Mucosa of descending colon (tissue), 3 donors: ENCODE measurements at places on chromosomes 11 and 22.

DNA sequence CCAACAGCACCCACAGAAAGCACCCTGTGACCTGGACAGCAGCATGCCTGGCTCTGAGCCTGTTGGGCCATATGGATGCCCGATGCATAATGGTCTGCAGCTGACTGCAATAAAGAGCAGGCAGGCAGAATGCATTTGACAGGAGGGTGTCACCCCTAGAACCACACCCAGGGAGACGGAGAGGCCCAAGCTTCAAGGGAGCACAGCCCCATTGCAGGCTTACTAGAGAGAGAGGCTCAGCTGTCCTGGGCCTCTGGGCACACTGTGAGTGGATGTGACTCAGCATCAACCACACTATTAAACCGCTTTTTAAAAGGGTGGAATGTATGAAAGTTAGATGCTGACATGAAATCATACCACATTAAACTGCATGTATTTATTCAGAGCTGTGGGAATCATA lies 365.3 kb downstream of the CTTN start:
- no peak for DNase-seq

GRCh38 chr11:114251815-114252337 lies 44.3 kb upstream of the NNMT start:
- DNase-seq, result no peak

GRCh38 chr11:57248780-57249383 lies 11.8 kb upstream of the APLNR start:
- peak; percentile 67 for DNase-seq

DNA sequence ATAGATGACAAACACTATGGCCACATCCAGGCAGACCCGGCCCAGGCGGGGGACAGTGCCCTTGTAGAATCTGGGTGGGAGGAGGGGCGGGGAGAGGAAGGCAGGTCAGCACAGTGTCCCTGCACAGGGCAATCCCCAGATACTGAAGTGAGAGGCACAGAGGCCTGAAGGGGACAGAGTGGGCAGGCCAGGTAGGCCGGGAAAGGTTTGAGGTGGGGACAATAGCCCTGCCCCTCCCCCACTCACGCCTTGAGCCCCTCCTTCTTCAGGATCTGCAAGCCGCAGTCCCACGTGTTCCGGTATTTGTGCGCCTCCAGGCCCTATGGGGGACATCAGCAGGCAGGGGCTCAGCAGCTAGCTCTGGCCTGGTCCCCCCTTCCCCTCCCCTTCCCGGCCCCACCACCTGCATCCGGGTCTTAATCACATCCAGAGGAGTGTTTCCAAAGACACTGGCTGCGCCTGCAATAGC lies 2.3 kb downstream of the SLC25A1 start:
- DNase-seq, result peak; percentile 54

DNA sequence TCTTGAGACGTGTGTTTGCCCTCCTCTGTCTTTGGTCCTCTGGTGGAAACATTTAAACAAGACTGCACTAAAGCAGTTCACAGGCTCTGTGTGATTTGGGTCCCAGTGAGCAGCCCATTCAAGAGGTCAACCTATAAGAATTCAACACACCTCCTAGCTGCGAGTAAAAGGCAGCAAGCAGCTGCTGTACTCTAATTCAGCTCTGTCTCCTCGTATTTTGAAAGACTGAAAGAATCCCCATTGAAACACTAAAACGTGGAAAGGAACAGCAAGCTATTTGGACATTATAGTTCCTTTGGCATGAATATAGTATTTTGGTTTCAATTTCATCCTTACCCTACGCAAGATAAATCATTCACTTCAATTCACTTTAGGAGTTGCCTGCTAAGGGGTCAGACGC lies 1046.7 kb downstream of the DLG2 start:
- no peak for DNase-seq

DNA sequence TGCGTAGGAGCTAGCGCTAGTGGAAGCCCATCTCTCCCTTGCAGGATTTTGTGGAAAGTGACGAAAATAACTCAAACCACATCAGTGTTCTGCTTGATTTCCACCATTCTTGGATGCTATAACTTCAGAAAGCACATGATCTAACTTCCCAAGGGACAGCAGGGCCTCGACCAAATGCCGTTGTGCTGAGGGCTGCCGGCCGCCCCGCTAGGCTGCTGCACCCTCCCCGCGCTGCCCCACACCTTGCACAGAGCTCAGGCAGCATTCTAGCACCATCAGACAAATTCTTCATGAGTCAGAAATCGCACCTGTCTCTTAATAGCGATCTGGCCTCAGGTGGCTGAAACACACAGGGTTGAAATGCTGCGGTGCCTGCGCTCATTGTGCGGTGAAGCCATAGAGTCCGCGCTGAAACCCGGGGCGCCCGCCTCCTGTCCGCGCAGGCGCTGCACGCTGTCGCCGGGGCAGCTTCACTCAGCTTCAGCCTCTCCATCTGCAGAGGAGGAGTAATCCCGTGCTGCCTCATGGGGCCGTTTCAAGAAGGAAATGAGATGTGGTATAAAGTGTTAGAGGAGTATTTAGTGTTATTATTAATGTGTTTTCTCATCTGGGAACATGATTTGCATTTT lies 59.2 kb upstream of the B3GAT1 start:
- no peak for DNase-seq

DNA sequence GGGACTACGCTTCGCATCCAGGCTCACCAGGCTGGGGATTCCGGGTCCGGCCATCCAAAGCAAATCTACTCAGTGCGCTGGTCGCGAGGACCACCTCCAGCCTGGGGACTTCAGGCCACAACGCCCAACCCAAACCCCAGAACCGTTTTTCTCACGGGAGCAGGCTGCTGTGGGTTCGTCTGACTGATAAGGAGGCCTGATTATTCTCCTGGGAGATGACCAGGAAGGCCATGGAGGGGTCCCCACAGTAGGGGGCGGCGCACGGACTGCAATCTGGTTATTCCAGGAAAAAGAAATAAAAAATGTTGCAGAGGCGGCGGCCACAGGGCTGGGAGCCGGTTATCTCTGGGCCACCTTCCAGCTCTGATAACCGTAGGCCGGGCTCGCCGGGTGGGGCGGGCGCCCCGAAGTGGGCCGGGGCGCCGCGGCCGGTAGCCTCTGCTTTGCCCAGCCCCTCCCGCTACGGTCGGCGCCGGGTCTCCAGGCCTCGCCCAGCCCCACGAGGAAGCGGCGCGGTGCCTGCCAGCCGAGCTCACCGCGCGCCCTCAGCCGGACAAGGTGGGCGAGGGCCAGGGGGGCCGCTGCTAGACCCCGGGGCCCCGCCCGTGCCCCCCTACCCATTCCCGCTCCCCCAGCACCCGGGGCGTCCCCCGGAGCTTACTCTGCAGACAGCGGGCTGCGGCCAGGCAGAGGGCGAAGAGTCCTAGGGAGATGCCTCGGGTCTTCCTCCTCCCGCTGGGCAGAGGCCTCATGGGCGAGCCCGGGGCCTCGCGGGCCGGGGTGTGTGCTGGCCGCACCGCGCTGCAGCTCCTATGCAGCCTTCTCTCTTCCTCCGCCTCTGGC lies 446 bp downstream of the VSTM5 start:
- peak; percentile 79 for DNase-seq

DNA sequence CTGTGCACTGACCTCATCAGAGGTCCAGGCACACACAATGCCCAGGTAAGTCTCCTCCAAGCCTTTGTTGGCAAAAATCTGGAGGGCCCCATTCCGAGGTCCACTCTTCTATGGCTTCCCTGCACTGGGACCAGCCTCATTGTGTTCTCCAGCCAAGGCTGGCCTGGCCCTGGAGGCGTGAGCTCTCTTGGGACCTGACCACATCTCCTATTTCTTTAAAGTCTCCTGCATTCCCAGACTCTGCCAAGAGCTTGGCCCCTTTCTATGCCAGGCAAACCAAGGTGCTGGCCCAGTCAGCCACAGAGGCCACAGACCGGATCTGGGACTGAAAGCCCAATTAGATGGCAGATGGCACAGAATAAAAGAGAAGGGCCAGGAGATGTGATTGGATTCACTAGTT lies 55.1 kb downstream of the C11orf58 start:
- DNase-seq, result no peak

DNA sequence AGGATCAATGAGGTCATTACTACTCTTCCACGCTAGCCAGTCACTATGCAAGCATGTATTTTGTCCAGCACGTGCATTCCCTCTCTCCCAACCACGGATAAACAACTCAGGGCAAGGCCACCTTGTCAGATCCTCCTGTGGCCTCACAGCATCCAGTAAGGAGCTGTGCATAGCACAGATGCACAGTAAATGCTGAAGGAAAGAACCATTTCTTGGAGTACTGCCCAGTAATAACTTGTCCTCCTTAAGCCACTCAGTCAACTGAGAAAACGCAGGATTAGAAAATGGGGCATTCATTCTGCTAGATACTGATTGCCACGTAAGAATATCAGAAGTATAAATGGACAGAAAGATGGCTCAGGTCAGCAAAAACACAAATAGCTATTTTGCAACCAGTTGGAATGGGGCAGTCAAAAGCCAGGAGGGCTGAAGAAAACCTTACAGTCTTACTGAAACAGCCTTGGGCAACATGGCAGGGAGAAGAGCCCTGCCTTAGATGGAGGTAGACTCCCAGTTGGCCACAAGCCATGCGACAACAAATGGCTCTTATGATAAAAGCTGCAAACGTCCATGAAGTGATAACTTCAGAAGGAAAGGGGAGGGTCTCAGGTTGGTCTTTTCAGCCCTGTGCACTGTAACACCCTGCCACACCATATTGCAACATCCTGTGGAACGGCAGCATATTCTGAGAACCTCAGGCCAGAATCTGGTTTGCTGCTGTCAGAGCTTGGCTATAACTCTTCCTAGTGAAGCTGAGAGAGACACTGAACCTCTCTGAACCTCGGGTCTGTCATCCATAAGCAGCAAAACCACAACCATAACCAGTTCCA lies 23.0 kb downstream of the PC start:
- no peak for DNase-seq

GRCh38 chr22:44962741-44963454 lies 46.9 kb downstream of the PHF21B start:
- DNase-seq, result no peak

- peak; percentile 74 for DNase-seq
Measured at GRCh38 chr22:40367342-40367741, 3.1 kb upstream of the SGSM3 start.

- DNase-seq, result no peak
Measured at GRCh38 chr22:46796566-46797195, 34.2 kb downstream of the TBC1D22A start.

DNA sequence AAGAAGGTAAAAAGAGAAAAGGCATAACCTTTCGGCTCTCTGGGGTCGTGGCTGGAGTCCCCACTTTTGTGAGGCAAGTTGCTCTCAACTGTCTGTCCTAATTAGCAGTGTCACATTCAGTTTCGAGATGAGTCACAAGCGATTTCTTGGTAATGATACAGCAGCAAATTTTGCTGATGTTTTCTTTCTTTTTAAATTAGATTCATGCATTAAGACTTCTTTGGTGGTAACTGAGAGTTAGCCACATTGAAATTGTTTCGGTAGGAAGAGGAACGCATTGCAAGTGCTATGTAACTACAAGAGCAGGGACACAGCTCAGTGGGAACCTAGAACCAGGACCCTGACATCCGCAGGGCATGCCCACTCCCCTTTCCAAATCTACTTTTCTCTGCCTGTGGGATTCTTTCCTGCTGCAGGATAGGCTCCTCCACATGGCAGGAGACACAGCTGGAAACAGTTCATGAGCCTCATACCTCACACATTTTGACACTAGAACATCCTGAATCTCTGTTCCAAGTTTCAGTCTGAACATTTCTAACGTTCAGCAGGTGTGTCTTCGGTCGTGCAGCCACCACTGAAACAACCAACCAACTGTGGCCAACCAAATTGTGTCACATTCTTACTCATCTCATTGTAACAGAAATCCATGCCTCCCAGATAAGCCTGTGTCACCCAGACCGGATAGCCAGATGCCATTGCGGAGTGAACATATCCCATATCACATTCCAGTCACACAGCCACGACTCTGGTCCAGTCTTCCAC lies 987.6 kb downstream of the NTM start:
- no peak for DNase-seq

DNA sequence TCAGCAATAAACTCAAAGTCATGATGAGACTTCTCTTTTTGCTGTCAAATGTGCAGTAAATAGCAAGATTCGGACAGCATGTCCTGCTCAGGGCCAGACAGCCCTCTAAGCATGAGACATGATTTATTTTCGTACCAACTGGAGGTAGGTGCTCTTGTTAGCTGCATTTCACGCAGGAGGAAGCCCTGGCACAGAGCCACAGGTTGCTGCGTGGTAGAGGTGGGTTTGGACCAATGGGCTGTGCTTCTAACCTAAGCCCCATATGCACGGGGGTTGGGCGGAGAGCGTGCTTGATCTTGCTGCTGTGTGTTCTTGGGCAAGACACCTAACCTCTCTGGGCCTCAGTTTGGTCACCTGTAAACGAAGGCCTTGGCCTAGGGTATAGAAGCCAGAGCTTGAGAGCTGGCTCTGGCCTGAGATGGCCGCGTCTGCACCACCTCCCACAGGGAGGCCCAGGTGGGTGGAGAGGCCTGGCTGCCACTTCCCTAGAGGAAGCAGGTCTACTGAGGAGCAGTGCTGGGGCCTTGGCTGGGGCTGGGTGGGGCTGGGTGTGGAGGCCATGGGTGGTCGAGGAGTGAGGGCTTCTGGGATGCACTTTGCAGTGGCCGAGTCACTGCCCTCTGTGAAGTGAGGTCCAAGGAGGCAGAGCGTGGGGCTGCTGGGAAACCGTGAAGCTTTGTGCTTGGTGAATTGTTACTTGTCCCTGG lies 38.5 kb upstream of the GRAMD4 start:
- peak; percentile 79 for DNase-seq

GRCh38 chr11:79129702-79130101 lies 311.1 kb downstream of the TENM4 start:
- DNase-seq, result no peak

DNA sequence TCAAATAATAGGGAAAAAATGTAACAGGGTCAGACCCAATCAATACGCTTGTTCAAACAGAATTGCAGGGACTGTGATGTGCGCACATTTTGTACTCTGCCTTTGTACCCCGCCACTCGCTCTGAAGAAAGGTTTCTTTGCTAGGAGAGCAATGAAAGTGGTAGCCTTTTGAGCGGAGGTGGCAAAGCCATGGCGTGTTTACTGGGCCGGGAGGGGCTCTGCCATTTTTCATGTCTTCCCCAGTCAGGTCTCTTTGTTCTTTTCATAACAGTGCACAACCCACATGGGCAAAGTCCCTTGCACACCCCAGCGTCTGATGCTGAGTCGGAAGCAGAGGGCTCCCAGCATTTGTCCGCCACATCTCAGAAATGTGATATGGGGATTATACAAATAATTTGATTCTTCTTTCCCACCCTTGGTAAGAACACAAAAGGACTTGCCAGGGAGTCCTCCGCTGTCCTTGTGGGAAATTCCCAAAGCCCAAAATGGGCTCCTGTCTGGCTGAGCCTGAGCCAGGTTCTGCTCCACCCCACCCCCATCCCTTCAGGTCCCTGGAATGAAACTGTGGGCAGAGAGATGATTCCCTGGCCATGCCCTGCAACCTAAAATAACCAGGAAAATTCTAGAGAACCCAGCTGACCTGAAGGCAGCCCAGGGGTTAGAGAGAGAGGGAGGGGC lies 36.6 kb downstream of the C11orf58 start:
- no peak for DNase-seq
